NCI-H2029 (cell line): ENCODE measurements at places on chromosomes 2 and 18.

DNA sequence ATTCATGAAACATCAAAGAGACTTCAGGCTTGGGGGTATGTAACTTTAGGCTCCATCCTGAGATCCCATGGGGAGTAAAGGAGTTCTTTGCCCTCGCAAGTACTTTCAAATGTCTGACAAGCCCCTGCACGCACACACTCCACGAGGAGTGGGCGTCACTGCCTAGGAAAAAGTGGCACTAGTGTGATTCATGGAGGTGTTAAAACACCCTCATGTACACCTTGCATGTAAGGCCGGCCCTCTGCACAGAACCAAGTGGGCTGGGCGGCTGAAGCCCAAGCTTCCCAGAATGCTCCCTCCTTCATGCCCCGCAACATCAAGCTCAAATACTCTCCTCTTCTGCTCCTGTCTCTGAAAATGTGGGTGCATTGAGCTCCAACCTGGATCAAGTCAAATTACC lies 7.8 kb downstream of the HS1BP3 start:
- no peak for DNase-seq

DNA sequence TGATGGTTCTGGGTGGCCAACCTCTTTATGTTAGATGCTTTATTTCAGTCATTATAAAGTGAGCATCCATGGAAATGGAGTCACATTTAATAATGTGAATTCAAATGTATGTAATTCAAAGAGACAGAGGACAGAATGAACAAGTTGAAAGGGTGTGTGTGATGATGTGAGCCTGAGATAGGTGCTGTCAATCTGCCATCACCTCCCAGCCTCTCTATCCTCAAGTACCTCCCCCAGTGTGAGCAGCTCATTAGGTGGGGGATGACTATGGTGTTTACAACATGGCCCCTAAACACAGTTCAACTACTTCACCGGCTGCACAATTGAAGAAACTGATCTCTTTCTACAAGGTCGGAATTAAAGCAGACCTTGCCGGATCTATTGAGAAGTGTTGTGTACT lies 74.7 kb upstream of the IGFBP5 start:
- DNase-seq, result no peak

DNA sequence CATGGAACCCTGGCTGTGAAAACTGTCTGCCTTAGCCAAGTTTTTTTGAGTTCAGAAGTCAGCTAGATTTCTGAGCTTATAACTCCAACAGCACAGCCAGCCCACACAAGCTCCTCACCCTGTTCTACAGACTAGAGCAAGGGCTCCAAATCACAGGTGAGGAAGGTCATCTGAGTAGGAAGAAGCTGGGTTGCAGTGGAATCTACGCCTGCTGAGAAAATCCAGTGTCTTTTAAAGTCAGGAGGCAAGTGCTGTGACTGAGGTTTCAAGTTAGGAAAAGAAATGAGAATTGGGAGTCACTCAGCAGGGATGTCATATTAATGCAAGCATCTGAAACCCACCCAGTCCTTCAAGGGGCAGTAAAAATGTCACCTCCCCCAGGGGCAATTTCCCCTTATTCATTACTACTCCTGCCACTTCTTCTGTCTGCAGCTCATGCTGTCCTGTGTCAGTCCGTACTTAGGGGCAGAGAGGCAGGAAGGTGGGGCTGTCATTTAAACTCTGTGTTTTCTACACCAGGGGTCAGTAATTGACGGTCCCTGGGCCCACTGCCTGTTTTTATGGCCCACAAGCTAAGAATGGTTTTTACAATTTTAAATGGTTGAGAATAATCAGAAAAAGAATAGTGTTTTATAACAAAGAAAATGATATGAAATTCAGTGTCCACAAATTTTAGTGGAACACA lies 551.1 kb downstream of the BCL11A start:
- no peak for DNase-seq

DNA sequence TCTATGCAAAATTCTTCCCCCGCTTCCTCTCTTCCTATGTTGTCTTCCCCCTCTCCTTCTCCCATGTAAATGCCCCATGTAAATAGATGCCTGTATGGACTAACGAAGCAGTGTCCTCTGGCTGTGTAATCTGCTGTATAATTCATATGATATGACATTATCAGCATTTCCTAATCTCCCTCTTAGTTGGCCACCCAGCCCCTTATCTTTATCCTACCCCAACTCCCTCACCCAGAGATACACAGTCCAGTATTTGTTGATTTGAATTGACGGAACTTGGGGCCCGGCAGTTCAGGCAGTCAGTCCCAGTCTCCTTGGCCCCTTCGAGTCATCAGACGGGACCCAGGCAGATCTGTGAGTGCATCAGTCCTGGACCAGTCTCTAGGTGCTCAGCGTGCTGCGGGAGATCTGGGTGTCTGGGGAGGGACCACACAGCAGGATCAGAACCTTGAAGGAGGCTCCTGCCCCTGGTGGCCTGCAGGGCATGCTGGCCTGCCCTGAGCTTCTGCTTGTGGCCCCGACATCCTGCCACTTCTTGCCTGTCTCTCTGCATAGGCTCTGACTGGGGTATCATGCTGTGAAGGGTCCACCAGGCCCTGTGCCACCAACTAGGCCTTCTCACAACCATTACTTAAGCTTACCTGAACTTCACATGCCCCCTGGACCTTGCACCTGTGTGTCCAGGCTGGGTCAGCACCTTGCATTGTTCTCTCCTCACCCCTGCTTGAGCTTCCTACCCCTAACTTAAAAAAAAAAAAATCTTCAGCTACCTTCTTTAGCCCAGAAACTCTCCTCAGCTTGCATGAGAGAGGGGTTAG lies 88.1 kb upstream of the ATL2 start:
- no peak for DNase-seq

- DNase-seq, result no peak
These were observed 80.4 kb downstream of the LIMS1 start for GRCh38 chr2:108614659-108615058.

GRCh38 chr2:58449286-58450010 lies 208.3 kb upstream of the FANCL start:
- no peak for DNase-seq

- no peak for DNase-seq
These were observed 11.5 kb upstream of the LAPTM4A start for GRCh38 chr2:20062615-20063545.

DNA sequence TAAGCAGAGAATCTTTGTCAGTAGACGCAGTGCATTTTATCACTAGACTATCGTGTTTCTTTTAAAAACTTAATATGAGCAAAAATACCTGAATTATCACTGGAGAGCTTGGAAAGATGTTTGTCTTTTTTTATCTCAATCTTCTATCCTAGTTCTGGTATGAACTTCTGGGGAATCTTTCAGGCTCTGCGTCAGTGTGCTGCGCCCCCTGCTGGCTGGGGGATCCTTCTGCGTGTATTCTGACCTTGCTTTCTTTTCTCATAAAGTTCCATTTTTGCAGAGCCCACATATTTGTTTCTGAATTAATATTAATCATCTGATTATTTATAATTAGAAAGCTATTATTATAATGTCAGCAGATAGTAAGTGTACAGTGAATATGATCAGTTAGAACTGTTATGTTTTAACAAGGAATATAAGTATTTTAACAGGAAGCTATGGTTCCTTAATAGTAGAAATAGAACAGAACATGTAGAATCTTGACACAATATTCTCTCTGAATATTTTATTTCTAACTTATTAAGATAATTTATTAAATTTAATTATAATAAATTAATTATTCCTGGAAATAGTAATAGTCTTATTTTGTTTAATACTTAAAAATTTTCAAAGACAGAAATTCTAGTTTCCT lies 945.0 kb upstream of the CRIM1 start:
- DNase-seq, result peak; percentile 0

GRCh38 chr2:207149249-207150213 lies 16.2 kb downstream of the KLF7 start:
- DNase-seq, result no peak

DNA sequence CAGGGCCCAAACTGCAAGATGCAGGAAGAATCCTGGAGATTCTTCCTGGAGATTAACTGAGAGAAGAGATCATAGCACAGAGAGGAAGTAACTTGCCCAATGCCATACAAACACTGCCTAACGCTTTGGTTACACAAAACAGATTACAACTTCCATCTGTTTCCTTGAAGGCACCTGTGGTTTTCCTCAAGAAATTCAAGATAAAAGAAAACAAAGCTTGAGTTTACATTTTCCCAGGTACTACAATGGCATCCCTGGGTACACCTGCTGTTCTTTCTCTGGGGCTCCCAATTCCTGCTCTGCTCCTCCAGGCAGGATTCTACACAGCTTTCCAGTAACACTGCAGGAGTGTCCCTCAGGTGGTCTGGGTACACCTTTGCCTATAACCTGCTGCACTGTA lies 781.9 kb upstream of the ID2 start:
- DNase-seq, result no peak

DNA sequence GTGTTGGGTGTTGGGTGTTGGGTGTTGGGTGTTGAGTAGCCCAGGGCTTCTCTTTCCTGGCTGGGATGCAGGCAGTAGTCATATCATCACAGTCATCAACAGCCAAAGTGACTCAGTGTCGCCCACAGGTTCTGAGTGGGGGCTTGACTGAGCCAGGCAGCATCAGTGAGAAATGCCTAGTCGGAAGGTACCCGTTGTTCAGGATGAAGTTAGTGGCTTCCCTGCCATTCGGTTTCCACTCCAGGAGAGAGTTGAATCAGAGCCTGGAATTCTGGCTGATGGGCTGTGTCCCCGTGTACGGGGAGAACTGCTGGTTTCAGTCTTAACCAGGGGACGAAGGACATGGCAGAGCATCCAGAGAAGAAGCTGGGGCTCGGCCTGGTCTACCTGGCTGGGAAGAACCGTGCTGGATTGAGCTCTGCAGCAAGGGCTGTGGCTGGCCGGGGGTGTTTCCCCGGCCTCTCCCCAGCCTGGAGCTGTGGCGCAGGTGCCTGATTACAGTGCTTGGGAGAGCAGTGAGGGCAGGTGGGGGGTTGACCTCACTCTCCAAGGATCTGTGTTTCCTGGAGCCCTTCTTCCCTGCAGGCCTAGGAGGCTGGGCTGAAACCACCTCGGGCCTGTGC lies 49.4 kb downstream of the AGAP1 start:
- DNase-seq, result no peak

GRCh38 chr2:51620796-51621195 lies 588.9 kb upstream of the NRXN1 start:
- no peak for DNase-seq

- DNase-seq, result no peak
These were observed 46.6 kb downstream of the CDH20 start for GRCh38 chr18:61379827-61380226.

- DNase-seq, result no peak
These were observed 50.9 kb downstream of the PDCL3 start for GRCh38 chr2:100613719-100614118.

GRCh38 chr18:21298351-21298750 lies 56.3 kb downstream of the GREB1L start:
- no peak for DNase-seq

GRCh38 chr2:163736433-163737189 lies 803 bp upstream of the FIGN start:
- DNase-seq, result no peak

- no peak for DNase-seq
These were observed 648.9 kb upstream of the SALL3 start for GRCh38 chr18:78330766-78331165.

GRCh38 chr2:201344663-201345366 lies 12.3 kb downstream of the FLACC1 start:
- DNase-seq, result no peak

DNA sequence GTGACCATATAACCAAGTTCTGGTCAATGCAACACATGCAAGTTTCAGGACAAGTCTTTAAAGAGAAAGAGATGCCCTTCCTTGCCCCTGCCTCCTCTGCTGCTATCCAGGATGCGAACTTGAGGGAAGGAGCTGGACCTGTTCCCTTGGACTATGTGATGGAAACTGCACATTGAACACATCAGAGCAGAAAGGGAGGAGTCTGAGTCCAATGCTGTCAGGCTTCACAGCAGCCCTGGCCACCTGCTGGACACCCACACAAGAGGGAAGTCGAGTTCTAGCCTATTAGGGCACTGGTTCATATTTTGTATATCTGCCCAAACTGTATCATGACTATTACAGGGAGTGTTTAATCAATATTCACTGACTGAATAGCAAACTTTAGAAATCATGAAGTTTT lies 38.3 kb upstream of the TEX51 start:
- DNase-seq, result no peak
